ENCODE measurements at places on chromosomes 2 and 18. TPM values are rescaled to one million over a fixed set of nuclear protein-coding genes. Genes with fewer than 3 reads are reported as not detected.

The RND3 gene
- 13.2 TPM for total RNA-seq

The NTSR2 gene
- not detected for total RNA-seq

The GAD1 gene
- total RNA-seq: 23.5 TPM

The SF3B6 gene
- total RNA-seq: 487 TPM

The ERMN gene
- not detected for total RNA-seq

The TMEM200C gene
- 0.03 TPM for total RNA-seq

The B4GALT6 gene
- 18.4 TPM for total RNA-seq

The C18orf54 gene
- 3.4 TPM for total RNA-seq

The ACVR2A gene
- total RNA-seq: 5.6 TPM

The CCDC68 gene
- not detected for total RNA-seq

The LRP1B gene
- 0.03 TPM for total RNA-seq

The UGT1A5 gene
- total RNA-seq: not detected

The AP1S3 gene
- 15.5 TPM for total RNA-seq

The CHRND gene
- total RNA-seq: not detected

The LIPG gene
- total RNA-seq: not detected

The OXER1 gene
- not detected for total RNA-seq

The HAAO gene
- not detected for total RNA-seq

The GPR155 gene
- 3.0 TPM for total RNA-seq

The AGAP1 gene
- total RNA-seq: 15.8 TPM

The GCKR gene
- not detected for total RNA-seq

The CYS1 gene
- 0.29 TPM for total RNA-seq

The MAP2 gene
- total RNA-seq: 2.5 TPM

The DNAJC5G gene
- total RNA-seq: not detected

The RFX8 gene
- total RNA-seq: not detected

The ZAP70 gene
- total RNA-seq: not detected

The STAMBP gene
- 91.4 TPM for total RNA-seq

The COL4A4 gene
- total RNA-seq: not detected

The SOWAHC gene
- 8.5 TPM for total RNA-seq

The C2orf78 gene
- not detected for total RNA-seq

The UPP2 gene
- not detected for total RNA-seq

The IGFBP2 gene
- 479 TPM for total RNA-seq

The USP14 gene
- total RNA-seq: 18.4 TPM

The RAB31 gene
- 12.9 TPM for total RNA-seq

The SULT1C4 gene
- total RNA-seq: not detected

The SERPINB10 gene
- 1.2 TPM for total RNA-seq

The RABL2A gene
- 5.2 TPM for total RNA-seq

The CDKL4 gene
- total RNA-seq: 0.95 TPM

The TCF7L1 gene
- 0.71 TPM for total RNA-seq

The RAB27B gene
- not detected for total RNA-seq

The ST6GAL2 gene
- not detected for total RNA-seq

The BCL2 gene
- 8.6 TPM for total RNA-seq

The MATN3 gene
- 0.34 TPM for total RNA-seq

The CDK15 gene
- total RNA-seq: 0.90 TPM

The DNER gene
- total RNA-seq: 34.3 TPM

The MGAT4A gene
- 16.3 TPM for total RNA-seq

The GPBAR1 gene
- total RNA-seq: not detected

The CFAP210 gene
- not detected for total RNA-seq

The AFF3 gene
- 2.8 TPM for total RNA-seq

The TMEM169 gene
- 0.16 TPM for total RNA-seq

The STPG4 gene
- 0.26 TPM for total RNA-seq
